ENCODE measurements at places on chromosomes 12 and 14.

- peak; percentile 26 for DNase-seq
Observed at GRCh38 chr12:116703214-116703795, 34.6 kb downstream of the SPRING1 start.

- no peak for DNase-seq
Observed at GRCh38 chr12:81863406-81863805, 104.3 kb upstream of the PPFIA2 start.

DNA sequence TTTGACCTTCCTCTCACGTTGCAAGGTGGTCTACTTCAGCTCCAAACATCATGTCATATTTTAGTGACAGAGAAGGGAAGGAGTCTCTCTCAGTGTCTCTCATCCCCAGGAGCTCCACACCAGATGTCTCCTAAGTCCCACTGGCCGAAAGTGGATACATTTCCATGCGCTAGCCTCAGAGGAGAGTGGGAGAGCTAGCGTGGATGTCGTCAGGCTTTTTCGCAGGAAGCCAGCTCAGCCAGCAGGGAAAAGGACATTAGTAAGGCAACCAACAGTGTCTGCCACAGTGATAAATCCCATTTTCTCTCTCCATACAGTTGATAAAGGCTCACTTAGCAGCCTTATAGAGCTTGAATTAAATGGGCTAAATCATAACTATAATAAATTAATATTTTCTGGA is 155.7 kb downstream of the PELI2 start:
- DNase-seq, result no peak

DNA sequence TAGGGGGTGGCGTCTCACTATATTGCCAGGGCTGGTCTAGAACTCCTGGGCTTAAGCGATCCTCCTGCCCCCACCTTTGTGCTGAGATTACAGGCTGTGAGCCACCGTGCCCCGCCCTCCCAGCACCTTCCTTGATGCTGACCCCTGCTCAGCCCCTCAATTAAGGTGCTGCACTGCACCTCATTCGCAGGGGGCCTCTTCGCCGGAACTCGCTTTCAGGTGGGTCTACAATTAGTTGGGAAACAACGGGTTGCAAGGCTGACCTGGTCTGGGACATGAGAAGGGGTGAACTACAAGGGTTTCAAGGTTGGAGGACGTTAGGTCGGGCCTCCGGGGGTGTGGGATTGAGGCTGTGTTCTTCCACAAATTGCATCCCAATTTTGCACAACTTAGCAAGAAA is 1.2 kb upstream of the NOP2 start:
- DNase-seq, result no peak

DNA sequence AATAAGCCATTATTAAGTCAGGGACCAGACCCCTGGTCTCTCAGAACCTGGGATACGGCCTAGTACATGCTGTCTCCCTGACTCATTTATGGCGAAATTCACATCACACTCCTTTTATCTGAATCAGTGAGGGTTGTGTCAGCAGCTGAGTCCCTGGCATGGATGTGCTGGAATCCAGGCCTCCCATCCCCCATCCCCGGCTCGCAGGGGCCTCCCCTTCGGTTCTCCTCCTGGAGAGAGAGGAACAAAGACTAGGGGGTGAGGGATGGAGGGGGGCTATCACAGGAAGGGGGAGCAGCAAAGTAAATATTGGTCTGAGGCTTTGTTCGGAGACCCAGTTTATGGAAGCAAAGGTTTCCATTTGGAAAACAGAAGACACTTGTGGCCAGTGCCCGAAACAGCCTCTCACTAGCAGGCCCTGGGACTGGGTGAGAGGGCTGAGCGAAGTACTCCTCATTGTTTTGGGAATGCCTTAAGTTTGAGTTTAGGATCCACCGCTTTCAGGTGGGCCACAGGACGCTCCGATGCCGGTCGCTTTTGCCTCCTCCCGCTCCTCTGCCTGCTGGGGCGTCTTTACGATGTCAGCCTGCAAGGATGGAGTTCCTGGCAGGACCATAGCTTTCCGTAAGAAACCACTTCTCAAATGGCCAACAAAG is 145.0 kb downstream of the PRKCH start:
- DNase-seq, result no peak

GRCh38 chr12:7361265-7361664 is 57.4 kb downstream of the ACSM4 start:
- no peak for DNase-seq

GRCh38 chr14:102262929-102263462 is 42.0 kb downstream of the MOK start:
- no peak for DNase-seq

GRCh38 chr14:44609876-44610510 is 102.9 kb upstream of the FSCB start:
- DNase-seq, result no peak

DNA sequence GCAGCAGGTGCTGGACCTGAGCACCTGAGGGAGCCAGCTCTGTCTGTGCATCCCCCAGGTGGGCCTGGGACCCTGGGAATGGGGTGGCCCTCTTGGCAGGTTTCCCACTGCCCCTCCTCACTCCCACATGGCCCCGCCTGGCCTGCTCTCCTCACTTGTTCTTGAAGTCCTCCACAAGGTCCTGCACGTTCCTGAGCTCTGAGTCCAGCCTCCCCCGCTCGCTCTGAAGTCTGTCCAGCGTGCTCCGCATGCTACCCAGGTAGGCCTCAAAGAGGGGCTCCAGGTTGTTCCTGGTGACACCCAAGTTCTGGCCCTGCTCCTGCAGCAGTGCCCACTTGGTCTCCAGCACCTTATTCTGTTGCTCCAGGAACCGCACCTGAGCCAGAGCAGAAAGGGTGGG is 2.9 kb downstream of the KRT79 start:
- DNase-seq, result no peak

GRCh38 chr12:12439636-12440035 is 82.8 kb downstream of the BORCS5 start:
- peak; percentile 77 for DNase-seq

- no peak for DNase-seq
Observed at GRCh38 chr14:58430156-58430555, 2.6 kb downstream of the KIAA0586 start.

DNA sequence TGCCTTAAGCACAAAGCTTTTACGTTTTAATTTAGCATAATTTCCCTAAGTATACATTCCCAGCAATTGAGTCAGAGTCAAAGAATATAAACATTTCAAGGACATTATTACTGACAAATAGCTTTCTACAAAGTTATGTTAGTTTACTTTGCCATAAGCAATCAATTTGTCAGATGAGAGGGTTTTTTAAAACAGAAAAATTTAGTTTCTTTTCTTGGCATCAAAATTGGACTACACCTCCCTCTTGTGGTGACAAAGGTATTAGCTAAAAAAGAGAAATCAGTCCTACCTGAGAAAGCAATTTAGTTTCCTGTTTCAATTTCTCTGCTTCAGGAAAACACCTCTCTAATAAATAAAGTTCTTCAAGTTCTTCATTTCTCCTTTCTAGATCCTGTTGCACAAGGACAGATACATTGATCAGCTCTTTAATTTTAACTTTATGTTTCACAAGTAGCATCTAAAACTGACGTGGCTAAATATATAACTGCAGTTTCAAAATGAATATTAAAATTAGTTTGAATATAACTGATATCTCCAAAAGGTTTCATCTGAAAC is 39.9 kb downstream of the DNAI7 start:
- DNase-seq, result no peak

DNA sequence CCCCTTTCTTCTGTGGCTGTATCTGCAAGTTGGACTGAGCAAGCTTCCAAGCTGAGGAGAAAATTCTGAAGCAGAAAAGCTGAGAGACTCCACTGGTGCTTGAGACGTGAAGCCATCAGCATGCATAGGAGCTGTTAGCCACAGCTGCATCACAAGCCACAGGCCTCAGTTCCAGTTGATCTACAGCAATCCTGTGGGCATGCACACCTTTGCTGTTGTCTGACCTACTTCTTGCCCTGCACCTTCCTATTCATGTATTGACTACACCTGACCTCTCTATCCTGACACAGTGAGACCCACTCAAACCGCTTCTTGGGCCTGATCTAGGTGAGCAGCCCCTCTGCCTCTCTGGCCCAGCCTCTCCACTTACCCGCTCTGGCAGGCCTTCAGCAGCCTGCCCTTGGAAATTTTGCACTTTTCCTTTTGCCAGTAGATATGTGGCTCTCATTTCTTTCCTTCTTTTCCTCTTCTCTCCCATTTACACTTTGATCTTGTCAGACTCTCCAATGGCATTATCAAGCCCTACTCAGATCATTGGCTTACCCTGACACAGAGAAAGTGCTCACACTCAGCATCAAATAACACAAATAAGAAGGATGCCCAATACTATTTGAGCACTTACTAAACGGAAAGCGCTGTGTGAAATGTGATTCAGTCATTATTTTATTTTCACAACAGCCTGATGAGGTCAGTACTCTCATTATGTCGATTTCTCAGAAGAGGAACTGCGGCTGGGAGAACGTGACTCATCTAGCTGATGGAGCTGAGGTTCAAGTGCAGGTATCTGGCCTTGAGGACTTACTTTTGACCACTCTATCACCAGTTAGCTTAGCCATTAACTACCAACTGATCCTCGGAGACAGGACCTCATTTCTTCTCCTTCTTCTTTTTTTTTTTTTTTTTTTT is 21.9 kb upstream of the PTGR2 start:
- peak; percentile 45 for DNase-seq

DNA sequence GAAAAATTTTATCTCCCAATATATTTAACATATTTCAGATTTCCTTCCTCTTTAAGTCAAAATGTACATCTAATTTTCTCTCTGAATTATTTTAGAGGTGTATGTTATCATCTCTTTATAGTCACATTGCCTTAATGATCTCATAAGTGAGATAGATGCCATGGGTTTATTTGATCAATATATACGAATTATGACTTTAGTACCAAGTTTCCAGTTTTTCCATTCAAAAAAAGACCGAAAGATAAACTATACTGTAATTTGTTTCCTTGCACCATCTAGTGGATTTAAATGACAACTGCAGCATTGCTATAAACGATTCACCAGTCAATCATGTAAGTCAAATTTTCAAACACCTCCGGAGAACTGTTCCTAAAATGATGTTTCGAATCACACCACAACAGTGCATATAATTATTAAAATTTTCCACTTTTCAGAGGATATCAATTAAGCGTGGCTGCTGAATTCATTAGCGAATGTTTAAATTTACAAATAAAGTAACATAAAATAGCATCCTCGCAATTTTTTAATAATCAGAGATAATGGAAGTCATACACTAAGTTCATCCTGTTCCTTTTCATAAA is 419 bp upstream of the ATXN7L3B start:
- DNase-seq, result no peak

- peak; percentile 26 for DNase-seq
Observed at GRCh38 chr12:8033153-8034044, 883 bp downstream of the FOXJ2 start.

DNA sequence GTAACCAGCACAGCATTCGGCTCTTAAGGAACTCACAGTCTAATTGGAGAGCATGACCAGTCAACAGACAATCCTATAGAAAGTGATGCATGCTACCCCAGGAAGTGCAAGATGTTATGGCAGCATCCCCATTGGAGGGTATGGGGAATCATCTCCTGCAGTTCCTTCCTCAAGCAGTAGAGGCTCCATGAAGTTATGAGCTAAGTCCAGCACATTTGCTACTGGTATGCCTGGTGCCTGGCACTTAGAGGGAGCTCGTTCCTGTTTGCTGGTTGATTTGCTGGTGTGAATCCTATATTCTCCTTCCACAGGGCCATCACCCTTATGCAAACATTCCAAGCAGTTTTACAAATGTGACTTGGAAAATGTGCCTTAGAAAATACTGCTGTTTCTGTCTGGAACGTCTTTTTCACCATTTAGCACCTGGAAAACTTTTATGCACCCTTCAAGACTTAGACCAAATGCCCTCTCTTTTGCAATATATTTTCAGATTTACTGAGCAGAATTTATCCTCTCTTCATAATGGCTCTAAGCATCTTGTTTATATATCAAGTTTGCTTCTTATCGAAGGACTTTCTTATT is 136.1 kb upstream of the WSCD2 start:
- DNase-seq, result no peak

DNA sequence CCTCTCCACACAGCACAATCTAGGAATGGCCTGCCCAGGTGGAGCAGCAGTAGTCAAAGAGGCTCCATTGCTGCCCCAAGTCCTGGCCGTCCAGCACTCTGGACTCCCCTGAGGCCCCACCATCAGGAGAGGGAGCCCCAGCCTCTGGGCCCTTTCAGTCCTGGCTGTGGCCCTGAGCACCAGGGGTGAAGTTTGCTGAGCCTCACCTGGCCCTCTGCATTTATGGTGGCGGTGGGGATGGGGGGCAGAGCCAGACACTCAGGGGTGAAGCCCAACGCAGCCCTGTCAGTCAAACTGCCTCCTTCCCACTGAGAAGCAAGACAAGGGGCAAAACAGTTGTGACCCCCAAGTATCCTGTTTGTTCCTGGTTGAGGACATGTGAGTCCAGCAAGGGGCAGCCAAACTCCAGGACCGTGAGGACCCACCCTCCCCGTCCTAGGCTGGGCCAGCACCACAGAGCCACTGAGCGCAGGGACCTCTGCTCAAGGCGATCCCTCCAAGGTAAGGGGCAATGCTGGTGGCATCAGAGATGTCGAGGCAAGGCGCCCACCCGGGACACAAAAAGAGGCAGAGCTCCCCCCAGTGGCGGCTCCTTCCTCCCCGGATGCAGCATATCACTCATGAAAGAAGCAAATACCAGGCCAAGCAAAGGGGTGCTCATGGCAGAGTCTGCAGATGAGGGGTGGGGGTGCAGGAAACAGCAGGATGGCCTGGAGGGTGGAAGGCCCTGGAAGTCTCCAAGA is 4.8 kb upstream of the AMN start:
- DNase-seq, result peak; percentile 35

DNA sequence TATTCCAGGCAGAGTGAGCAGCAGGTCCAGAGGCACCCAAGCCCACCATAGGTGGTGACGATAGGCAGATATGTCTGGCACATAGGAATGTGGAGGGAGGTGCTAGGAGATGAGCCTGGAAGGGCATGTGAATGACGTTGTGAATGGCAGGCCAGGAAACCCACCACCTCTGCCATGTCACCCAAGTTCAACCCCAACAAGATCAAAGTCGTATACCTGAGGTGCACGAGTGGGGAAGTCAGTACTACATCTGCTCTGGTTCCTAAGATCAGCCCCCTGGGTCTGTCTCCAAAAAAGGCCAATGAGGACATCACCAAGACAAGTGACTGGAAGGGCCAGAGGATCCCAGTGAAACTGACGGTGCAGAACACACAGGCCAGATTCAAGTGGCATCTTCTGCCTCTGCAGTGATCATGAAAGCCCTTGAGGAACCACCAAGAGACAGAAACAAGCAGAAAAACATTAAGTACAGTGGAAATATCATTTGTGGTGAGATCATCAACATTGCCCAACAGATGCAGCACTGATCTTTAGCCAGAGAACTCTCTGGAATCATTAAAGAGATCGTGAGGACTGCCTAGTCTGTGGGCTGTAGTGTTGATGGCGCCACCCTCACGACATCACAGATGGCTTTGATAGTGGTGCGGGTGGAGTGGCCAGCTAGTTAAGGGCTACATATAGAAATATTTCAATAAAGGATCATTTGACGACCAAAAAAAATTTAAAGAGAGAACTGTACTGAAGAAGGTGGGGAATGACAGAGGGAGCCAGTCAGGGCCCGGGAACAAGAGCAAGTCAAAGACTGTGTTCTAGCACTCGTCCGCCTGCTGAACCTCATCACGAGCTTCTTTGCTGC is 99.7 kb downstream of the ZFP36L1 start:
- no peak for DNase-seq

DNA sequence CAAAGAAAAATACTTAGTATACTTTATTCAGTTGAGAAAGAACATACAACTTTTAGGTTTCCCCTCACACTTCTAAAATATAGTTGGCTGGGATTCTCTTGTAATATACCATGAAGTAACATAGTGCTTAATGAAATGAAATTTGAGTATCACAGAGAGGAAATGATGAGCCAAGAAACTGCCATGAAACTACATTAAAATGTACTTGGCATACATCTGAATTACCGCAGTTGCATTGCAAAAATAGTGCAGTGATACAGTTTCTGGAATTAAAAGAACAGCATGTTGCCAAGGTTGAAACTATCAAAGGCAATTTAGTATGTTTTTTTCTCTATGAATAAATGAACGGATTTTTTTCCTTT is 389.2 kb downstream of the TMEM117 start:
- DNase-seq, result no peak

Measured in stimulated activated naive CD4-positive, alpha-beta T cell treated with Interleukin-2 at 50 U/mL for 16 hours (primary cell).